ENCODE measurements at places on chromosomes 1 and 21. TPM values are rescaled to one million over a fixed set of nuclear protein-coding genes. Genes with fewer than 3 reads are reported as not detected.

Gene DMRTA2
- not detected for total RNA-seq

Gene VANGL2
- 18.7 TPM for total RNA-seq

Gene OR10J1
- total RNA-seq, result not detected

Gene PODN
- total RNA-seq, result 16.3 TPM

Gene NBPF10
- total RNA-seq, result 2.4 TPM

Gene ZBTB8OS
- 28.0 TPM for total RNA-seq

Gene SLFNL1
- total RNA-seq, result not detected

Gene OR6K3
- not detected for total RNA-seq

Gene ELOA
- total RNA-seq, result 40.4 TPM

Gene ESPN
- 64.3 TPM for total RNA-seq

Gene LCE1A
- total RNA-seq, result 612 TPM

Gene TMEM82
- total RNA-seq, result not detected

Gene MAN1C1
- total RNA-seq, result 6.3 TPM

Gene APP
- total RNA-seq, result 403 TPM

Gene VSIG8
- 54.5 TPM for total RNA-seq

Gene SMPDL3B
- total RNA-seq, result 1.7 TPM

Gene LCE1D
- total RNA-seq, result 130 TPM

Gene NFIA
- total RNA-seq, result 29.2 TPM

Gene TAF5L
- 10.4 TPM for total RNA-seq

Gene NT5C1A
- total RNA-seq, result not detected

Gene NTNG1
- 2.6 TPM for total RNA-seq

Gene LMX1A
- not detected for total RNA-seq

Gene IL20
- not detected for total RNA-seq

Gene OR2T5
- not detected for total RNA-seq

Gene PLD5
- not detected for total RNA-seq

Gene SYCP1
- not detected for total RNA-seq

Gene MYBPH
- not detected for total RNA-seq

Gene PTPN7
- 2.4 TPM for total RNA-seq

Gene LAMB3
- 181 TPM for total RNA-seq

Gene ELAVL4
- total RNA-seq, result not detected

Gene CD1E
- 6.2 TPM for total RNA-seq

Gene OR2T2
- not detected for total RNA-seq

Gene FOXJ3
- total RNA-seq, result 29.8 TPM

Gene TLR5
- total RNA-seq, result 5.2 TPM

Gene RABGAP1L
- total RNA-seq, result 38.8 TPM

Gene FBXO2
- 19.5 TPM for total RNA-seq

Gene ZNHIT6
- 11.5 TPM for total RNA-seq

Gene TRIM46
- 0.17 TPM for total RNA-seq

Gene NUF2
- 0.29 TPM for total RNA-seq

Gene CD247
- total RNA-seq, result not detected

Measured in lower leg skin (tissue), 4 donors.